SHP77 treated with DMSO at 0.1 percent for 48 hours (cell line): ENCODE measurements at places on chromosomes 5 and 9.

DNA sequence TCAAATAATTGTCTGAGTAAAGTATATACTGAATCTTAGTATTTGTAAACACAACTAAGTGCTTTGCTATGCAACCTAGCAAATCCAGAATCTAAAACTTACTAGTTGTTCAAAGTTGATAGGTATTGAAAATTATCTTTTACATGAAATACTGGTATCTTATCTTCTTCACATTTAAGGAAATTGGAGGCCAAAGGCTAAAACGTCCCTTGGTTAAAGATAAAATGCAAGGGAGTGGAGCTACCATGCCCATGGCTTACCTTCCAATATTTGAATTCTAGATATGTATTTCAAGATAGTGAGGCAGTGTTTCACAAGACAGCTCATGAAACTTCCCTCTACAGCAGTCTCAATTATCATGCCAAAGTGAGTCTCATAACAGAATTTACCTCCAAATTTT, 373.5 kb downstream of the KIAA0825 start:
- DNase-seq, result no peak

DNA sequence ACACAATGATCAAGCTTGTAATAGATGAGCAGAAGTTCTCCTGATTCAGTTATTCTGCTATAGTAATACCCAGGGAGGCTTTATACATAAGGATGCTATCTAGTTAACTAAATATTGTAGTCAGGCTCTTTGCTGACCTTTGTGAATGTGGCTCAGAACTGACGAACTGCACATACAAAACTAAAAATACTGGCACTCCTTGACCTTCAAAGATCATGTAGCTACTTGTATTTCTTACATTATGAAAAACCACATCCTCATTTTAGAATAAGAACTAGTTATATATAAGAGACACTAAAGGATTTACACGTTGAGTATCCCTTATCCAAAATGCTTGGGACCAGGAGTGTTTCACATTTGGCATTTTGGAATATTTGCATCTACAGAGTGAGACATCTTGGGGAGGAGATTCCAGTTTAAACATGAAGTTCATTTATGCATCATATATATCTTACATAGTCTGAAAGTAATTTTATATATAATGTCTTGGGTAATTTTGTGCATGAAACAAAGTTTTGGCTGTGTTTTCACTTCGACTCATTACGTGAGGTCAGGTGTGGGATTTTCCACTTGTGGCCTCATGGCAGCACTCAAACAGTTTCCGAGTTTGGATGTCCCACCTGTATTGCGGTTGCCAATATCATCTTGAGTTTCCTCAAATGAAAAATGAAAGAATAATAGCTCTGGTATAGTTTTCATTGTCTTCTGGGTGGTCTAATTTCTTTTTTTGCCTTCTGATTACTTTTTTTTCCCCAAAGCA, 58.4 kb upstream of the FBXL7 start:
- DNase-seq, result no peak

DNA sequence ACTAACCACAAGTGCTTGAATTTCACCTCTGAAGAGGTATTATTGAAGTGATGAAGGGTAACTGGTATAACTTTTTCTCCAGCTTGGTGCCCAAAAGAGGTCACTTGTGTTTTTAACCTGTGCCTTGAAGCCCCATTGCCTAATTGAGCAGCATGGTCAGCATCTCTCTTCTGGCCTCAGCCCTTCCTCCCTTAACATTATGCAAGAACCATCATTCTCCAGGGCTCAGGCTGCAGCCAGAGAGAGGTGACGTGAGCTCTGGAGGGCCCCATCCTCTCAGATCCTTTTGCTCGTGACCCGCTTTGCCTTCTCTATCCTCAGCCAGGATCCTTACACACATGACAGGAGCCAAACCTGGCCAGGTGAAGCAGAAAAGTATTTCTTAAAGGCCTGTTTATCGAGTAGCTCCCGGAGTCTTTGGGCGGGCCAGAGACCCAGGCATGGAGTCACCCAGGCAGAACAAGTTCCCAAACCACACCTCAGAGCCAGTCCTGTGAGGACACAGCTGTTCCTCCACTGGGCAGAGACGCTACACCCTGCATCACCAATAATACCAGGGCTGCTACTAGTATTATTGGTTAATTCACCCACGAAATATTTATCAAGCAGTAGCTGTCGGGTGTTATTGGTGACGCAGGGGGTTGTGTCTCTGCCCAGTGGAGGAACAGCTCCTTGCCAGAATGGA, 29.6 kb upstream of the BOD1 start:
- no peak for DNase-seq

GRCh38 chr5:148666353-148666752, 12.0 kb upstream of the HTR4 start:
- DNase-seq, result no peak

GRCh38 chr5:106093134-106093533, 1577.6 kb downstream of the EFNA5 start:
- DNase-seq, result no peak

GRCh38 chr9:36499174-36499890, 73.4 kb upstream of the MELK start:
- DNase-seq, result no peak

DNA sequence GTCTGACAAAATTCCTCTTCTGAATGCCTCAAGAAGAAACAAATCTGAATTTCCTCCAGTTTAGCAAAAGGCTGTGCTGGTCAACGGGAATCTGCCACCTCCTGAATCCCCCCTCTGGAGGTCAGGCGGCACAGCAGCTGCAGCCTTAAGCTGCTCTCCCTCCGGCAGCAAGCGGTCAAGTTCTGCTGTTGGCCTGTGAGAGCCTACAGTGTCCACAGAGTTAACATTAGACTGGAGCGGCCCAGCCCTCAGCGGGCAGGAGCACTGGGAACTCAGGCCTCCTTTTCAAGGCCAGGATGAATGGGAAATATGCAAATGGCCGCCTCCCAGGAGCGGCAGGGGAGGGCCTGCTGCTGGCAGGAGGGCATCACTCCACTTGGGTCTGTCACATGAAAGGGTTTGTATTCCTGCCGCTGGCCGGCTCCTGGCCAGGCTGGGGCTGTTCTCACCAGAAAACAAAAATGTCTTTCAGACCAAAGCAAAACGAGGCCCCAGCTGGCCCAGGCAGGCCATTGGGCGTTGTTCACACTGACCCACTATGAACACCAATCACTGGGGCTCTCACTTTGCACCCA, 8.2 kb downstream of the ACSL6 start:
- no peak for DNase-seq

DNA sequence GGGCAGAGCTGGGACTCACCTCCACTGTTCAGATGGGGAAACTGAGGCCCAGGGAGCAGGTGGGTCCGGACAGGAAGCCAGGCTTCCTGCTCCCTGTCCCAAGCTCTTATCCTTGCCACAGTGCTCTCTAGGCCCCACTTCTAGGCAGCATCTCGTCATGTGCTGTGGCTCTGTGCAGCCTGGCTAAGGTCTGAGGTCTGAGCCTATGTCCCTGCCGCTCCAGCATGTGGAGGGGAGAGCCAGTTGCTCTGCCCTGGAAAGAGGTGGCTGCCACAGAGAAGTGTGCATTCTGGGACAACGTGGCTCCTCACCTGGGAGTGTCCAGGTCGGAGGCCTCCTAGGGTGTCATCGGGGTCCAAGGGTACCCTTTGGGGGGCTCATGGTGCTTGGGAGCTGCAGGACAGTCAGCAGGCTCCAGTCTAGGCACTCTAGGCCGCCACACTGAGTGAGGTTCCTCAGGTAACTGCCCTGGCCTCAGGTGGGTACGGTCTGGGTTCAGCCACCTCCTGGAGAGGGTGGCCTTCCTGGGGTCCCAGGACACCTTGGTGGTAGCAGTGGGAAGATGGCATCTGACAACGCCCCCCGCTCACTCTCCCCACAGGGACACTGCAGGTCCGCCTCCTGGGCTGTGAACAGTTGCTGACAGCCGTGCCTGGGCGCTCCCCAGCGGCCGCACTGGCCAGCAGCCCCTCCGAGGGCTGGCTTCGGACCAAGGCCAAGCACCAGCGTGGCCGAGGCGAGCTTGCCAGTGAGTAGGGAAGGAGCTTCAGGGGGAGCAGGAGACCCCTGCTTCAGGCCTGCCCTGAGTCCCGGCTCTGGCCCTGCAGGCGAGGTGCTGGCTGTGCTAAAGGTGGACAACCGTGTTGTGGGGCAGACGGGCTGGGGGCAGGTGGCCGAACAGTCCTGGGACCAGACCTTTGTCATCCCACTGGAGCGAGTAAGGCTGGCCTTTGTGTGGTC, 10.4 kb downstream of the PKN3 start:
- no peak for DNase-seq

GRCh38 chr5:38189081-38189504, 69.3 kb upstream of the EGFLAM start:
- no peak for DNase-seq

- peak; percentile 65 for DNase-seq
Measured at GRCh38 chr5:141001844-141002604, 35.7 kb downstream of the PCDHAC2 start.

GRCh38 chr9:34375901-34376595, 650 bp downstream of the MYORG start:
- peak; percentile 2 for DNase-seq

GRCh38 chr9:97638666-97639065, 5.0 kb downstream of the NCBP1 start:
- DNase-seq, result no peak

GRCh38 chr9:127662617-127663016, 44.2 kb upstream of the CFAP157 start:
- no peak for DNase-seq

DNA sequence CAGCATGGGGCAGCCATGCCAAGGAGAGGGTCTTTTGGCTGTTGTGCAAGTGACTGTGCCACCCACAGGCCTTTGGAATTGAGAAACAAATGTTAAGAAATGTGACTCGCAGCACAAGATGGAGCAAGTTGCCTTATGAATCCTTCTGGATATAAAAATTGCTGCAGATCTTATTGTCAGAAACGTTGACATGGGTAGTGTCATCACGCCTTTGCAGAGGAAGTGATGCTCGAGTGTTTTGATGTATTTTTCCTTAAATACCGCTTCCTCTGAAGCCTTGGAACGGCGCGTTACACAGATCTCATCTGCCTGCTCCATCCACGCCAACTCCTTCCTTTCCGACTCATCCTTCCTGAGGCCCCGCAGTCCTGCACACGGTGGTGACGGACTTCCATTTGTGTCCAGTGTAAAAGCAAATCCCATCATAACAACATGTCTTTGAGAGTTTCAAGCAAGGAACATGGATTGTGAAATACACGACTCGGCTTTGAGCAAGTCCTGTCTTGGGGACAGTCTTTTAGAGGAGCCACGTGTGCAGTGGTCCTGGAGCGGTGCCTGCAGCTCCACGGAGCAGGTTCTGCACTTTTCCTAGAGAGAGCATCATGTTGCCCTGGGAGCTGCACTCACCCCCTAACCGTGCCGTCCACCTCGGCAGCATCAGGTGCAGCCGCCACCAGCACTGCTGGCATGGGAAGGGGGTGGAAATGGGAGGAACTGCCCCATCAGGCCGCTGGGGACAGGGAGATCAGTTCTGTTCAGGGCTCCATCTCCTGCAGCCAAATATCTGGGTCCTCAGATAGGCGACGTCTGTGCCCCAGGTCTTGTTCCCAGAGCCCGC, 15.1 kb downstream of the ROPN1L start:
- no peak for DNase-seq
